Activated T-helper 1 cell treated with anti-CD3 and anti-CD28 coated beads, Interleukin-12 subunit alpha, Interleukin-12 subunit beta, Interleukin-2, Interleukin-4 antibody, amounts not matched to agents 30 ng/mL and 10 ng/mL and 1 ng/mL, durations not matched to agents 14 hours and 24 hours and 36 hours (primary cell): ENCODE measurements at places on chromosomes 13 and 19.

DNA sequence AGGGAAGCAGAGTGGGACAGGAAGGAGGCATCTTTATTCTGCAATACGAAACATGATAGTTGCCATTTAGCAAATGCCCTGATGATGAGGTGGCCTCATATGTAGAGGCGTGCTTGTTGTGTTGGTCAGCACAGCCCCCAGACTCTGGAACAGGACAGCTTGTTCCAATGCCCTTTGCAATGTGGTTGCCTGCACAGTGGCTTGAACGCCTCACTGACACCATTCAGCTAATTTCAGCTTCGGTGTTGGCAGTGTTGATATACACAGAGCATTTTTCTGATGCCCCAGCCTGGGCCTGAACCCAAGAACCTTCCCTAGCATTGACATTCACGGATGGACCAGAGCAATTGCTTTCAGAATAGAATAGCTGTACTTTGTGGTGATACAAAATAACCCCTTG, 133.3 kb downstream of the HS6ST3 start:
- no peak for DNase-seq

GRCh38 chr19:32436692-32437091, 31.1 kb downstream of the DPY19L3 start:
- no peak for DNase-seq

DNA sequence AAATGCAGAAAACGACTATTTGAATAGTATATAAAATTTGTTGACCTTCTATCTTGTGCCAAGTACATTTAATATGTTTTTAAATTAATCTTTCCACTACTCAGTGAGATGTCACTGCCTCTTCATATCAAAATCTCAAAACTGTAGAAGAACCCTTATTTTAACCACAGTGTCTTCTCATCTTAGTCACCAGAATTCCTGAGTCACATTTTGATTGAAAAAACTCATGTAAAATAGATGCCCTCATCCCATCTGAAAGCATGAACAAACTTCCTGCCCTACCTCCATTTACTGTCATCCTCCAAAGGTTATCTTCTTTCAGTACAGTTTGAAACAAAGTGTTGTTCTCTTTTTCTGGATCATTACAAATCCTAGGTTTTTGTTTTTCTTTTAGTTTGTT, 1215.4 kb downstream of the PCDH9 start:
- DNase-seq, result no peak

DNA sequence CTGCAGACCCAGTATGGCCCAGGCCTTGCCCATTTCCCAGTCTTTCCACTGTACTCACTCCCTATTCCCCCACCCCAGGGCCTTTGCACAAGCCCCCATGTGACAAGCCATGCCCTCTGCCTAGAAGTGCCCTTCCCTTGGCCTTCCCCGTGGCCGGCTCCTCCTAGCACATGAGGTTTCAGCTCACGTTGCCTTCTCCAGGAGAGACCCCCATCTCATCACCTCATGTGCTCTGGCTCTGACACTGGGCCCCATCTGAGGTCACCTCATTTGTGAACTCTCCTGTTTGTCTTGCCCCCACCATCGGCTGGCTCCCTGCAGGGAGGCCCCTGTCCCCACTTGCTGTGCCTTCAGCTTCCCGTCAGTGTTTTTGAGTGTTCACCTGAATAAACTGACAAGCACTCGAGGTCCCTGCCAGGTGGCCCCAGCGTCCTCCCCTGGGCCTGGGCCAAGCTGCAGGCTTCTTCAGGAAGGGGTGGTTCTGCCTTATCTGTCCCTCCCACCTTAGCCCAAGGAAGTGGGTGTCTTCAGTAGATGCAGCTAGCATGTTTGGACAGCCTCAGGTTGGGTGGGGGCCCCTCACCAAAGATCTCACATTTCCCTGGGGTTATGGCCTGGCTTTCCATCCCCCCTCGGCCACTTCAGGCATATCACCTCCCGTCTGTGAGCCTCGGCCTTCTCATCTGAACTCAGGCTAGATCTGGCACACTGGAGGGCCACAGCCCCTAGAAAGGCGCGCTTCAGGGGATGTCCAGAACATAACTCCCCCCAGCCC, 3.8 kb upstream of the SLC25A42 start:
- no peak for DNase-seq

DNA sequence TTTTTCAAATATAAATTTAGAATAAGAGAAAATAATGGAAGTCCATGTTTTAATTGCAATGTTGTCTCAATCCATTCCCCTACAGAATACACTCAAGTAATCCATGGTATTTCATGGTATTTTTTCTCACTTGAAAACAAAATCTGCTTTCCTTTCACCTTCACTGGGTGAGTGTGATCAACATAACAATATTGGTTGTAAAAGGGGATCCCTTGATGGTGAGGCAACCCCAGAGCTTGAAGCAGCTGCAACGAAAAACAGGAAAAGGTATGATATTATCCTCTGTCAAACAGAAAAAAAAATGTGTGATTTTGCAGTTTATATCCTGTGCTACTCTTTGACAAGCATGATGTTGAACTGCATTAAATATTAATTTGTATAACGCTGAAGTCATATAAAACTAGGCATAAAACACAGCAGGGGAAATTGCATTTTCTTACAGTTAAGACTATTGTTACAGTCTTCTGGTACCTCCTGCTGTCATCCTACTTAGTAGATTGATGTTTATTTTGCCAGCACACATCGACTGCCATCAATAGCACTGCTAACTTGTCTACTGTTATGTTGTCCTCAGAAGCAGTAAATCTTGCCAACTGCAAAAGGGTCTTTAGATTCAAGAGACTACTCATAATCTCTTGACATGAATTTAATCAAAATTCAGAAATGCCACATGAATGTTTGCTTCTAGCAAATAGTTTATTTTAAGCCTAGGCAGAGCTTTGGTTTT, 373.1 kb upstream of the MIR17HG start:
- no peak for DNase-seq

DNA sequence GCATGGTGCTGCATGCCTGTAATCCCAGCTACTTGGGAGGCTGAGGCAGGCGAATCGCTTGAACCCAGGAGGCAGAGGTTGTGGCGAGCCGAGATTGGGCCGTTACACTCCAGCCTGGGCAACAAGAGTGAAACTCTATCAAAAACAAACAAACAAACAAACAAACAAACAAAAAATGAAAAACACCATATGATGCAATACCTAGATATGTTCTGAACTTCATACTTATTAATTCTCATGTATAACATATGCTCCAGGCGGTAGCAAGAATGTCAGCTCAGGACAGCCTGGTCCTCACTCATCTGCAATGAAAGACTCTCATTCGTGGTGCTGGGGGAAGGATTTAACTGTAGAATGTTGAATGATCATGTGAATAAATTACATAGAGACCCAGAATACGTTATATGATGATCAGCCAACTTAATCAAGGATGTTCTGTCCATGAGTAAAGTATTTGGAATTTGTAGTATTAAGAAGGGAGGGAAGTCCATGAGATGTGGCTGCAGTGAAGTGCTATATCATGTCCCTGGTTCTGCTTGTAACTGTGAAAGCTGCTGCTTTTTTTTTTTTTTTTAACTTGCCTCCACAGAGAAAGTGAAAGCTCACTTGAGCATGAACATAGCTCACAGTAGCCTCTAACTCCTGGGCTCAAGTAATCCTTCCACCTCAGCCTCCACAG, 206.8 kb downstream of the UQCRFS1 start:
- no peak for DNase-seq

- no peak for DNase-seq
These were observed 43.2 kb upstream of the ALOX5AP start for GRCh38 chr13:30692113-30692512.

DNA sequence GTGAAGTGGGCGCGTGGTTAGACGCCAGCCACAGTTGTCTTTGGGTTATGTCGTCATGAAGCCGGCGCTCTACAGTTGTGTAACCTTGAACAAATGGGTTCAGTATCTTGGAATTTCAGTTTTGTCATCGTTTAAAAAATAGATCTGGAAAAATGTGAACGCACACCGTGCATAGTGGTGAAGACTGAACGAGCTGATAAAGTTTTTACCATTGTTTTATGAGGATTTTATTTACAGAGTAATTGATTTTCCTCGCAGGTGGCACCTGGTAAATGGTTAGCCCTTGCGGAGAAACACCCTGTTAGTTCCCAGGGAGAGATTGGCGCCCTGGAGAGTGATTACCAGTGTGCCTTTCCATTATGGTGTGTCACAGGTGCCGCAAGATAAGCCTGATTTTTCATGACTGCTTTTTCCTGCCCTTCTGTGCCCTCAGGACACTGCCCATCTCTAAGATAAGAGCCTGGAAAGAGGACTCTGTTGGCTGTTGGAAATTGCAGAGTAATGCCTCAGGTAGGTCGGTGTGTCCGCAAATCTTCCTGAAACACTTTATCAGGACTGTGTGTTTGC, 577 bp downstream of the ZNF181 start:
- DNase-seq, result no peak

GRCh38 chr13:41976476-41976875, 15.6 kb upstream of the VWA8 start:
- no peak for DNase-seq

DNA sequence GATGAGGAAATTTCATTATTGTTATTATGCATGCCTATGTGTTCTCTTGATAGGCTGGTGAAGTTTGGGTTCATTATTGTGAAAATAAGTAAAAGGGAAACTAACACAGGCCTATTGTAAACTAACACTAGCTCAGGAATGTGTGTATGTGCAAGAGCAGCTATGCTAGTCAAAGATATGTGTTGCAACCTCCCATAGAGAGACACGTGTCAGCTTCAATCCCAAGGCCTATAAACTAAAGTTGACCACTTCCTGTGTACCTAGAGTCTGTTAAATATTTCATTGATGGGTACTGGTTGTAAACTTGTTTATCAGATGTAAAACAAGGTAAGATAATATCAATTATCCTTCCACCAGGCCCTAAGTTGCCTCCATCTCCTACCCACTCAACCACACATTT, 44.7 kb upstream of the ZNF30 start:
- DNase-seq, result no peak

- no peak for DNase-seq
These were observed 142.4 kb downstream of the URI1 start for GRCh38 chr19:30084390-30084819.

GRCh38 chr19:36049080-36049698, 4.9 kb downstream of the THAP8 start:
- no peak for DNase-seq

DNA sequence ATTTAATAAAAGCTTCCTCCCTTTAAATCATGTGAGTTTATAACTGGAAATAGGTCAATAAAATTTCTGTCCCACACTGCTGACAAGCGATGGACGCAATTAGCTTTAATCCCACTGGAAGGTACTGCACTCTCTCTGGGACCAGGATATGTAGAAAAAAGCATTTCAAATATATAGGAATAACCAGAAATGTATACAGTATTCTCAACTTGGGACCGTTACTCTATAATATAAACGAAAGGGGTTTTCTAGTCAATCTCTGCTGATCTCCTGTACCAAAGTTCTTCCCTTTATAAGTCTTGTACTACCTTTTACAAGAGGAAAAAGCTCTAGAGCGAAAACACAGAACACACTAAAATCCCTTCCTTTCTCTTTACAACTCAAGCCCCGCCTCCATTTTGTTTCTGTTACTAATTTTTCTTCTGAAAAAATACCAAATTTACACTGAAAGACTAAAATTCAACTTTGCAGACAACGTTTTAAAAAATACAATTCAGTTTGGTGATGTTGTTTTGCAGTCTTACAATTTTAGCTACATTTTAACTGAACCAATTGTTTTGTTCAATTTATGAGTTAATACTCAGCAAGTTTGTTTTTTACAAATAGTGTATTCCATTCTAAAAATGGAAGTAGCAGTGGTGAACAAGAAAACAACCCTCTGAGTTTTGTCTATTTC, 1.7 kb upstream of the USPL1 start:
- DNase-seq, result no peak

- no peak for DNase-seq
These were observed 2.3 kb downstream of the DDA1 start for GRCh38 chr19:17311455-17312188.
